Esophagus mucosa (tissue), 1 donor: ENCODE measurements at places on chromosomes 13 and 19.

- ATAC-seq = no peak
Measured at GRCh38 chr19:5032101-5032967, 63.4 kb downstream of the KDM4B start.

DNA sequence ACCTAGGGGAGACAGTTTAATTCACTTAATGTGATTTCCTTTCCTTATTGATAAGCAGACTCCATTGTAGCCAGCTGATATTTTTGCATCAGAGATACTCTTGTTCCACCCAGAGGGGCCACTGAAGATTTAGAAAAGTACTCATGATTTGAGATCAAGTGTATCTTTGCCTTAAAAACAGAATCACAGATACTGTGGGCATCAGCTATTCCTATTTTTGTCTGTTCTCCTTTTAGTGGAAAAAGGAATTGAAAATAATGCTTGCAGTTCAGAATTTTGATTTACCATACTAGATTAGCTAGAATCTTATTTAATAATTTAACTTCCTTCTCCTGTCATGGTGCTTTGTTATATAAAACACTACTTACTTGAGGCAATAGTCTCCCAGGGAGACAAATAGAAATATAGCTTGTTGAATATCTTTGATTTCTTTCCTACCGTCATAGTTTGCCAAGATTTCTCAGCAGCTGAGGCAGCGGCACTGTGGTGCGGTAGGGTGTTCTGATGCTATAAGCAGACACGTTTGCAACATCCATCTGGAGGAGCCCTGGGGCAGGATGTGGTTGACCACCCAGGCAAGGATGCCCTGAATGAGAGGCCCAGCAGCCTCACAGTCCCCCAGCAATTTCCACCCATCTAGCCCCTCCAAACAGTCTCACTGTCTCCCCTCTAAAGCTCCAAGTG lies 47.0 kb upstream of the RAP2A start:
- no peak for ATAC-seq

DNA sequence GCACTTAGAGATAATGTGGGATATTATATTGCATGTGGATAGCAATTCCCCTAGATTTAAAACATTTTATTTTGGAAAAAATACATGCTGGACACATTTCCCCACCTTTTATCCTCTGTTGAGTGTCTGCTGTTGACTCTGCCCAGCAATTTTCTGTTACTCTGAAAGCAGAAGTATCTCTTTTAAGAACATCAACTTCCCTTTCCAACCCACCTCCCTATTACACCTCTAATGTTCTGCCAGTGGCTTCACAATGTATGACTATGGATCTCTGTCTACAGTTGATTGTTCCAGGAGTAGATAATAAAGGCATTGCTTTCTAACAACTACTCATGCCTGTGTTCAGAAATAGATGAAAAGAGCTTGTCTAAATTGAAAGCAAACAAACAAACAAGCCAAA lies 754.8 kb upstream of the SLITRK6 start:
- ATAC-seq = no peak

DNA sequence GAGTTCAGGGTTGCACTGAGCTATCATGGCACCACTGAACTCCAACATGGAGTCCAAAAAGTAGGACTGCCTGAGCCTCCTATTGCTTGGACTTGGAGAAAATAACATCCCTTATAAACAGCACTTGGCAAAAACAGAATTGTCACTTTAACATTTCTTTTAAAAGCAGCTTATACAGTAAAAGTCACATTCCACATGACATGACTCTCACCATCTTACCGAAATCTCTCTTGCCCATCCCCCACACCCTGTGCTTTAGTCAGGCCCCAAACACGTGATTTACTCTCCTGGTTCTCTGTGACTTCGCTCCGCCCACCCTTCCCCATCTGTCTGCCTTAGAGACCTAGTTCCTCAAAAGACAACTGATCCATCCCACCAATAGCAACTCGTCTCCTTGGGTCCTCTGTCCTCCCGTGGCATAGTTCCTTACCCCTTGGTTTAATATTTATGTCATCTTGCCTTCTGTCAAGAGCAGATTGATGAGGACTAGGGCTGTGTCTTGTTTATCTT lies 4.6 kb downstream of the SAFB start:
- no peak for ATAC-seq

DNA sequence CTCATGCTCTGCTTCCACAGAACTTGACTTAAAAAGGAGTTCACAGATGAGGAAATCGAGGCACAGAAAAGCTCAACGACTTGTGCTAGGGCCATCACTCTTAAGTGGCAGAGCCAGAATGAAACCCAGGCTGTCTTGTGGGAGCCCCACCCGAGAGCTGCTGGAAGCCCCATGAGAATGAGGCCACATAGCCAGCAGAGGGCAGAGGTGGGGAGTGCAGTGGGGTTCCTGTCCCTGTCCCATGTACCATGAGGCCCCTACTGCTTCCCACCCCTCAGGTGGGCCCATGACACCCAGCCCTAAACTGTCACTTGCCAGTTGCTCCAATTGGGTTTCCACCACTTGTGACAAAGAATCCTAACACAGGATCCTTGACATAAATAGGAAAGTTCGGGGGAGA lies 175.9 kb downstream of the IRS2 start:
- ATAC-seq = no peak

DNA sequence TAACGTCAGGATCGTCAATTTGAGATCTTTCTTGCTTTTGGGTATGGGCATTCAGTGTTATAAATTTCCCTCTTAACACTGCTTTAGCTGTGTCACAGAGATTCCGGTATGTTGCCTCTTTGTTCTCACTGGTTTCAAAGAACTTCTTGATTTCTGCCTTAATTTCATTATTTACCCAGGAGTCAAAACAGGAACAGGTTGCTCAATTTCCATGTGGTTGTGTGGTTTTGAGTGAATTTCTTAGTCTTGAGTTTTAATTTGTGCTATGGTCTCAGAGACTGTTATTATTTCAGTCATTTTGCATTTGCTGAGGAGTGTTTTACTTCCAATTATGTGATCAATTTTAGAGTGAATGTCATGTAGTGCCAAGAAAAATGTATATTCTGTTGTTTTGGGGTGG lies 153.1 kb downstream of the PCDH17 start:
- no peak for ATAC-seq

DNA sequence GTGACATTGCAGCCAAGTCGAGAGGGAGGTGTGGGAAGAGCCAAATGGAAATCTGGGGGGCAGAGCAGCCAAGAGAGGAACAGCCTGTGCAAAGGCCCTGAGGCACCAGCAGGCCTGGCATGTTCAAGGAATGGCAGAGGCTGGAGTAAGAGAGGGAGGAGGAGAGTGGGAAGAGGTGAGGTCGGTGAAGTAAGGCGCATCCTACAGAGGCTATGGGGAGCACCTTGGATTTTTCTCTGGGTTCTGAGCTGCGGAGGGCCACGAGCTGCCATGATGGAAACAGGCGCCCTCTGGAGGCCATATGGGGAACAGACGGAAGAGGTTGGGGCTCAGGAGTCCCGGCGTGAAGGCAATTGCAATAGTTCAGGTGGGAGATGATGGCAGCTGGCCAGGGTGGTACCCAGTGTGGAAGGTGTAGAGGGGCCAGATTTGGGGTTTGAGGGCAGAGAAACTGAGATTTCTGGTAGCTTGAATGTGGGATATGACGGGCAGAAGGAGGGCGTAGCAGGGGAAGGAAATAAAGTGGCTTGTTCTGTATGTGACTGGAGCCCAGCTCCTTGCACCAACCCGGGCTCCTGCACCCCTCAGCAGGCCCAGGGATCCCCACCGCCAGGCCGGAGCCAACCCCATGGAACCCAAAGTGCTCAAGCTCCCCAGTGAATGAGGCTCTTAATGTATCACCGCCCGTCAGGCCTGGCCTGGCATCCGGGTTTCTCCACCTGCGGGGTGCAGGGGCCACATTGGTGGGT lies 20.5 kb upstream of the STRN4 start:
- peak; percentile 24 for ATAC-seq

- ATAC-seq = no peak
Measured at GRCh38 chr19:44575116-44575700, 38.2 kb upstream of the IGSF23 start.

DNA sequence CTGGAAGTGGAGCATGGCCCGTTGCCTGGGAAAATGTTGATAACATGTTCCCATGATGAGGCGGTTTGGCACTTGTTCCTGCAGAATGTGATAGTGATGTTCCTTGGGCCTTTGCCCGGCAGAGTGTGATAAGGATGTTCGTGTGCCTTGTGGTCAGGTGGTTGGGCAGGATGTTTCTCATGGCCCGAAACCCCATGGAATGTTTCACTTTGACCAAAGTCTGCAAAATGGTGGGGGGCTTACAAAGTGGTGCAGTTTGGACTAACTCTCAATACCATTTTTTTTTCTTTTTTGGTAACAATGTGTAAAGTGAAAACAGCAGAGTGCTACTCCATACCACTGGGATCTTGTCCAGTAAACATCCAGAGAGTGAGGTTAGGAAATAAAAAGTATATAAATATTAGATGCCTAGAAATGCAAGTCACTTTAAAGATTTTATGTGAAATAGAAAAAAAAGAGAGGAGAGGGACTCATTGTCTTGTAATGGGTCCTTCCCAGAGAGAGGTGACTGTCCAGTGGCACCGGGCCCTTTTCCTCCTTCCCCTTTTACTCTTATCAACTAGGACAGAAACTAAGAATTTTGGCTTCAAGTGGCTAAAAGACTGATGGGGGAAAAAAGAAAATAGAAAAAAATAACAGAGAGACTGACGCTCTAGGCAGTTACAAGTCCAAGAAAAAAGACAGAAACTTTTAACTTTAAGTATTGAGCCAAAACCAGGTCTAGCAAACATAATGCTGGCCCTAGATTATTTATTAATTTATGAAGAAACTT lies 5.7 kb downstream of the FPR3 start:
- ATAC-seq = no peak

- peak; percentile 59 for ATAC-seq
Measured at GRCh38 chr19:14555918-14556661, 15.8 kb downstream of the NDUFB7 start.

DNA sequence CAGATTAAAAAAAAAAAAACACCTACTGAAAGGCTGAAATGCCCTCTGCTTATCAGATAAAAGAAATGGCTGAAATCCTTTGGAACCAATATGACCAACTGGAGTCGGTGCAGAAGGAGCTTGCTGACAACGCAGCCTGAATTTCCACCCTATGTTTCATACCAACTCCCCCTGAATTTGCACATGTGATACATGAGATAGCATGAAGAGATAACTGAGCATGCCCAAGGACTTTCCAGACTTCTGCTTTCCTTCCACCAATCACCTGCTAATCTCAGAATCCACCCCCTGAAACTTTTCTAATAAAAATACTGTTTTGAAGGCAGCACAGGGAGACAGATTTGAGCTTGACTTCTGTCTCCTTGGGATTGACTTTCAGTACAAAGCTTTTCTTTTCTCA lies 32.2 kb upstream of the WDFY2 start:
- ATAC-seq = no peak

GRCh38 chr19:5988517-5989387 lies 10.8 kb upstream of the RANBP3 start:
- ATAC-seq = no peak

- ATAC-seq = no peak
Measured at GRCh38 chr13:82681535-82681934, 1200.7 kb downstream of the SLITRK1 start.

DNA sequence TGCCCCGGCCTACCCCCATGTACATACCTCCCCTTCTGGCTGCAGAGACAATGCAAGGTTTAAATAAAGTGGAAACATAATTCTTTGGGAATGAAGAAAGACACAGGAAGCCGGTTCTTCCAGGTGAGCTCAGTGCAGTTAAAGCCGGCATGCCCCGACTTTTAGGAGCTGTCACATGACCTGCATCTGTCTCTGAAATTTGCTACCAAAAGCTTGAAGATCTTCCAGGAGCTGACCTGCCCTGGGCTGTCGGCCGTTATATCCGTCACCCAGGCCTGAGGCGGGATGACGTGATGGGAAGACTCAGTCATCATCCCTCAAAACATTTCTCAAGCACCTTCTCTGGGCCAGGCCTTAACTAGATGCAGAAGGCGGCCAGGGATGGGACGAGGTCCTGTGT lies 10.3 kb downstream of the RAB8A start:
- peak; percentile 78 for ATAC-seq

- ATAC-seq = no peak
Measured at GRCh38 chr13:30002577-30002976, 152.2 kb upstream of the UBL3 start.

DNA sequence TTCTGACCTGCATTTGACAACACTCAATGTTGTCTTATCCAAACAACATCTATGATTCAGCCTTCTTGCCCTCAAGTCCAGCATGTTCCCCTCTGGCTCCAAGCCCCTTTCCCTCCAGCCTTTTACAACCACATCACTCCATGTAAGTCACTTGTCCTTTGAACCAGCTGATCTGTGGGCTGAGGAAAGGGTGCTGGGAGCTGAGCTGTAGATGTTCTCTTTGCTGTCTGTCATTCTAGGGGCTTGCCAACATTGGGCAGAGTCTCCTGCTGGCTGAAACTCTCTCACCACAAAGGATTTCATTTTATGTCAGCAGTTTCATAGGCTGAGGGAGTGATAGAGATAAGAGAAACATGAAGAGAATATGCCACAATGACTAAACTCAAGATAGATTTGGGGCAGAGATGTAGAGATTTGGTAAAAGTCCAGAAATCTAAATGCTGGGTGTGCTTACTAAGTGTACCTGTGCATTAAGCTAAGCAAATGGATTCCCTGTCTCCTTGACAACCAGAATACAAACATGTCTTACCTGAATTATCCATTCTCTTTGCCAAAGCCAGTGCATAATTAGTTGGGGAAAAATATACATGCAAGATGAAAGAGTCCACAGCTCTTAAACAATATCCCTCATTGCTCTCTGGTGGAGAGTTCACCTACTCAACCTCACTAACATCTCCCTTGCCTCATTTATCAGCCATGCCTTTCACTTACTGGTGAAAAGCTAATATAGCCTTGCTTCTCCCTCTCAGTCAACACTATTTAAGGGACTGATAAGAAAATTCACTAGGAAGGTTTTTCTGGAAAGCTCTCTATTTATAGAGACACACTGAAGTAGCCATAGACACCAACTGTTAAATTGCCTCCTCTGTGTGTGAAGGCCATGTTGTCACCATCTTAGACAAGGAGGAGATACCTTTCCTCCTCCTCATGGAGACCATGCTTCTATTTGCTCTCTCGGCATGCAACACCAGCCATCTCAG lies 175.5 kb upstream of the SERP2 start:
- ATAC-seq = no peak

- ATAC-seq = no peak
Measured at GRCh38 chr19:5927441-5927821, 13.4 kb downstream of the CAPS start.

DNA sequence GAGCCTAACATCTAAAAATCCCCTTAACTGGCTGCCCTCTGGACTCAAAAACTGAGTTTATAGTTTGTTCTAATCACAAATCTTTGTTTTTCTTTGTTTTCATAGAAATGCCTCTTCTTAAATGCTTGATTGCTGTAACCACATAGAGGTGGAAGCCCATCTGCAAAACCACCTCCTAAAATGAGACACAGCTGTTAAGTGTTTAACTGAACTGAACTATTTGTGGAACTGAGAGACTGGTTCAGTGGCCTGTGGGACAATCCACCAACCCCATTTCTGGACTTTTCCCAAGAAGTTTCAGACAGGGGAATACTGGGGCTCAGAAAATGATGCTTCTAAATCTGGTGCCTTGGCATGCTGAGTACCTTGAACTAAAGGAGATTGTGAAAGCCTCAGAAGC lies 50.9 kb upstream of the TM9SF2 start:
- ATAC-seq = no peak
